NCI-H187 (cell line): ENCODE measurements at places on chromosomes 5 and 9.

- no peak for DNase-seq
Measured at GRCh38 chr5:141657937-141658545, 6.8 kb upstream of the FCHSD1 start.

DNA sequence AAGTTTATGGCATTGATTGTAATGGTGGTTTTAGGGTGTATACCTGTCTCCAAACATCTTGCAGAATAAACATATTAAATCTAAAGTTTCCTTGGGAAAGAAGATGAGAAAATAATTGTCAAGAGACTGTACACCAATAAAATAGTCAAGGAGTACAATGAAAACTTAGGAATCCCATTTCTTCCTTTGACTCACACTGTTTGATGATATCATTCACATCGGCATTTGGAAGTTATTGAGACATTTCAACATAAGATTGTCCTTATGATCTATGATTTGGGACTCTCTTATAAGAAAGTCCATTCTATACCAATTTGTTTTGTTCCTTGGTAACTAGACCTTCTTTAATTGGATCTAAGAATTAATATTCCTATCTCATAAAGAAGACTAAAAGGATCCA, 482.7 kb downstream of the RAB3C start:
- no peak for DNase-seq

DNA sequence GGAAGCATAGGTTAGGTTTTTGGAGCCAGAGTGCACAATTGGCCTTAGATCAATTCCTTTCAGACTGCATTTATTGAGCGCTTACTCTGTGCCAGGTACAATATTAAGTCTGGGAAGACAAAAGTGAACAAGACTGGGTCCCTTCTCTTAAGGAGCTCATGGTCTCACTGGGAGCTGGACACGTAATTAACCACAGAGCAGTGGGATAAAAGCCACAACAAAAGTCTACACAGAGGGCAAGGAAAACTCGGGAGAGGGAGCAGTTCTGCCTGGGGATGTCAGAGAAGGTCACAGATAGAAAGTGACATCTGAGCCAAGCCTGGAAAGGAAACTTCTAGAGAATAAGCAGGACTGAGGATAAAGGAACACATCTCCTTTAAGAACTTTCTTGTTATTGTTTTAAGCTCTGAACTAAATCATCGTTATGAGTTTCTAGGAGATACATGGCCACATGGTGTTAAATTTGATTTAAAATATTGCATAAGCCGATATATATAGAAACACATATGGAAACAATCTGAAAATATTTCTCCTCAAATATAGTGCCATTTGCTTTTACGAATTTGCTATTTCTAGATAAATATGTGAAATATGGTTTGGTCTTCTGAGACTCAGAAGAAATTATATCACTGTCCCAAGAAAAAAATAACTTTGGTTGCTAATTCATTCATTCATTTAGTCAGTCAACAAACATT, 40.1 kb upstream of the PDE8B start:
- no peak for DNase-seq

- peak; percentile 54 for DNase-seq
Measured at GRCh38 chr5:9209846-9210492, 335.9 kb downstream of the SEMA5A start.
